ENCODE measurements at places on chromosomes 7 and 10.

DNA sequence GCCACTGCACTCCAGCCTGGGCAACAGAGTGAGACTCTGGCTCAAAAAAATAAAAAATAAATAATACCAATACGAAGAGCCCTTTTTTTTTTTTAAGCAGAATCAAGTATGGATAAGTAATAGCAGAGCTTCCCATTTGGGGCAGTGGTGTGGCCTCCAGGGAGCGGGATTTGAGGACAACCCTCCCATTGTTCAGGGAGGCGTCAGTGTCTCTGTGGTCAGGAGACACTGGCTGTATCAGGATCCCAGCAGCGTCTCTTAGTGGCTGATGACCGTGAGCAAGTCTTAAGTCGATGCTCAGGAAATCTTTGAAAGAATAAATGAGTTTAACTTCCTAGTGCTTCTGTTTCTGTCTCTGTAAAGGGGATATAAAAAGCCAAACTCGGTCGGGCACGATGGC is 25.2 kb upstream of the SH2B2 start:
- no peak for DNase-seq

DNA sequence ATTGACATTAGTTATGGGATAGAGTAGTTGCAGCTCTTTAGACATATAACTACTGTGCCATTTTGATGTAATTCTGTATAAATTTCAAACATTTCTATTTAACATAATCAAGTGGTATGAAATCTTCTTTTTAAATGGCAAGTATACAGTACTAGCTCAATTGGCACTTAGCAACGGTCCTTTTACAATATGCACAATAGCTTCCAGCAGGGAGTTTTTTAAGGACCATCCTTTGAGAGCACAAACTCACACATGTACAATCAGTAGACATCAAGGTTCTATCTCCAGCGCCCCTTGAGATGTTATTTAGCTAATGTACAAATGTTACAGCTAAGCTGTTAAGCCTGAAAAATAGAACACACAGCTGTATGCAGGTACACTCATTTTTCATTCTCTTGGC is 480.7 kb downstream of the TFEC start:
- DNase-seq = no peak

DNA sequence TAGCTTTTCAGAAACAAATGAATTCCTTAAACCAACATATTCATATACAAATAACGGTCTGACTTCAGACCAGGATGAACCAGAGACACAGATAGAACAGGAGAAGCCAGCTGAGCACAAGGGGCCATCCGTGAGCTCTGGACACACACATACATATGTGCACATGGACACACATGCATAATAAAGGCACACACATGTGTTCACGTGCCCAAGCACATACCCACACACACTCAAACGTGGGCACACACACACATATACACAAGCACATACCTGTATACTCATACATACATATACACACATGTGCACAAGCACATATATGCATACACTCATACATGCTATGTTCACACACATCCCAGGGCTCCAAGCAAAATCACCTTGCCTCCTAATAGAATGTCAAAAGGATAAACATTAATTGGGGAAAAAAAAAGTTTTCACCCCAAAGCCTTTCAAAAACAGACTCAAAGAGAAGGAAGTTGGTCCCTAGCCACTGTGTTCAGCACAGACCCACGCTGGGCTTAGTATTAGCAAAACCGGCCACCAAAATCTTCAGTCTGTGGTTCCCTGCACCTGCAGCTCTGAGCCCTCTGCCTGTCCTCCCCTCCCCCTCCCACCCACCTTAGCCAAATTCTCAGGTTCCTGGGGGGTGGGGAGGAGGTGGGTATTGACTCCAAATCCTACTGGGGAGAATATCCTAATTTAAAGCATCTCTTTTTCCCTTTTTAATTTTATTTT is 100.4 kb upstream of the MACROH2A2 start:
- no peak for DNase-seq

GRCh38 chr10:131667047-131667446 is 233.8 kb upstream of the PPP2R2D start:
- no peak for DNase-seq

- no peak for DNase-seq
Measured at GRCh38 chr10:28777911-28778310, 100.6 kb downstream of the BAMBI start.
